ENCODE measurements at places on chromosomes 7 and 10.

DNA sequence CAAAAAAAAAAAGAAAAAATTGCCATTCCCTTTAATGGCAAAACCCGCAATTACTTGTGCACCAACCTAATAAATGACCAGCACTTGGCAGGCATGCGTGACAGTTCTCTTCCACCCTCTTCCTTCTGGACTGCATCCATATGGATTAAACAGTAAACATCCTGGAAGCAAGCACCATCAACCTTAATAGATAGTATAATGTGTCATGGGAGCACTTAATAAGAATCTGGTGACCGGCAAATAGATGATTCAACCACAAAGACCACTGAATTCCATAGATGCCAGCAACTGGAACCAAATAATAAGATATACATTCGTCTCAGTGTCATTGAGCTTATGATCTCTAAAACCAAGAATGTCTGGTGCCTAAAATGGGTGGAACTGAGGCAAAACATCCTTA is 610.2 kb downstream of the CALN1 start:
- DNase-seq = no peak

DNA sequence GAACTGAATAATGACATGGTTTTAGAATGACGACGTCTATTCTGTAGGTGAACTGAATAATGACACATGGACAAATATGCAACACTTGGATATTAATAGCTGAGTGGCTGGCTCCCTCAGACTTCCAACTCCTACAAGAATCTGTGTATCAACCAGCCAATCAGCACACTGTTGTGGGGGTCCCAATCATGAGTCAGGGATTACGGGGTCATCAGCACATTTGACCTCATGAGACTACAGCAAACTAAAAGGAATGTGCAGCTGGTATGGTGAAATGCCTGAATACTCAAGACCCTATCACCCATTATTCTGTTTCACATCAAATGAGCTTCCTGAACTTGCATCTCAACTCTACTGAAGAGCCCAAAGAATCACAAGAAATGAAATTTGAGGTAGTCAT is 192.5 kb downstream of the ANK3 start:
- no peak for DNase-seq

DNA sequence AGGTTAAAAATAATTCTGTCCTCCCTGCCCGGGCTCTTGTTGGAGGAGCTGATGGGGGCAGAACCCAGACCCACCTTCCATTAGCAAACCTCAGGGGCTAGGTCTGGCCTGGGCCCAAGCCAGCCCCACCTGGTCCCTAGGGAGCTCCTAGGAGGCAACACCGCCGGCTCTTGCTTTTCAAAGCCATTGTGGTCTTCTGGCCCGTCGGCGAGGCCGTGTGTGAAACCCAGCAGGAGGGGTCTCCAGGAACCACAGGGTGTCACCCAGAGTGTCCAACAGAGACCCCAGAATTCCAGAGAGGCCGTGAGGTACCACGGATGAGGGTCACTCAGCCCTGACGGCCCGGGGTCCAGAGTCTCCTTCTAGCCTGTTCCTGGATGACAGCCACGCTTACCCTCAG is 16.6 kb upstream of the PDGFA start:
- DNase-seq = no peak

DNA sequence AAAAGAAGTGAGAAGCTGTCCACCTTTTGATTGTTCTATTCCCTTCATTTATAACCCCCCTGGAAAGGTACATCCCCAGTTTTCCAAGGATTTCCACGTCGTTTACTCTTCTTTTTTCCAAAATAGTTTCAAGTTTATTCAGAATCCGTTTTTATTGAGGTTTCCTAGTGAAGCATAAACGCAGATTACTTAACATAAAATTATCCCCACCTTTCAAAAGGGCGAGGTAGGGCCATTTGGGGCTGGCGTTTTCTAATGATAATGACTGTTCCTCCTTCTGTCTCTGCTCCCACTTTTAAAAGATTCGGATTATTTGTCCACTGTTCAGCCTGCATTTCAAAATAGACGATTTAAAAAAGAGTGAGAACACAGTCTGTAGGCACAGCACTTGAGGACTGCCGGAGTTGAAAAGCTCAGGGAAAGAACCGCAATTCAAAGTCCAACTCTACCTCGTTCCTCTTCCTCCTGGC is 165.2 kb upstream of the PPP1R3A start:
- DNase-seq = no peak

DNA sequence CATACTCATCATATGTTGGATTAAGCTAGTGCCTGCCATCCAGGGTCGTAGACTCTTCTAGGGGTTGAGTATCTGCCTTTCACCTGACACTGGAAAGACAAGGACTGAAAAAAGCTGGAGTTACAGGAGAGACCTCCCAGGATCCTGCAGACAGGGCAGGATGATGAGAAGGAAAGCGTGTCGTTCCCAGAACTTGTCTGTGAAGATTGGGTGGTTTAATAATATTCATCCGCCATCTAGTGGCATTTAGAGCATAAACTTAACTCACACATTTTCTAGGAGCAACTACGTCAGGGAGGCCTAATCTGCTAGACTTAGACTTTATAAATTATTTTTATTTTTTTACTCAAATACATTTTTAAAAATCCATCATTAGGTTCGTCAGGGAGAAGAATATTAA is 59.6 kb downstream of the ADRB1 start:
- DNase-seq = no peak

GRCh38 chr10:97518301-97519043 is 19.7 kb downstream of the UBTD1 start:
- DNase-seq = no peak

DNA sequence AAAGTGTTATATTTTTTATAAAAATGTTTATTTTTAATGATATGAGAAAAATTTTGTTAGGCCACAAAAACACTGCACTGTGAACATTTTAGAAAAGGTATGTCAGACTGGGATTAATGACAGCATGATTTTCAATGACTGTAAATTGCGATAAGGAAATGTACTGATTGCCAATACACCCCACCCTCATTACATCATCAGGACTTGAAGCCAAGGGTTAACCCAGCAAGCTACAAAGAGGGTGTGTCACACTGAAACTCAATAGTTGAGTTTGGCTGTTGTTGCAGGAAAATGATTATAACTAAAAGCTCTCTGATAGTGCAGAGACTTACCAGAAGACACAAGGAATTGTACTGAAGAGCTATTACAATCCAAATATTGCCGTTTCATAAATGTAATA is 64.8 kb upstream of the CAPZA2 start:
- no peak for DNase-seq

DNA sequence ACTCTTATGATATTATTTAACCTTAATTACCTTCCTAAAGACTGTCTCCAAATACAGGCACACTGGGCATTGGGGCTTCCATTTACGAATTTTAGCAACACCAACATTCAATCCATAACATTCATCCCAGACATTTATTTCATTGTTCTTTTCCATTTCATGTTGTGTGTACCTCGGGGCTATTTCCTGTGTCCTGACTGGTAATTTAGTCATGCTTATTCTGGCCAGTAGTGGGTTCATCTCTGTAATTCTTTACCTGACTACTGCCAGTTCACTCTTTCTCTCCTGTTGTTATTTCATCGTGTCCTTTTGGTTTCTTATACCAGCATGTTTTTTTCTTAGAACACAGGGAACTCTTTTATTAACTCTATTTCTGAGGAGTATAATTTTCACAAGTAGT is 225.7 kb downstream of the PLXDC2 start:
- DNase-seq = no peak

DNA sequence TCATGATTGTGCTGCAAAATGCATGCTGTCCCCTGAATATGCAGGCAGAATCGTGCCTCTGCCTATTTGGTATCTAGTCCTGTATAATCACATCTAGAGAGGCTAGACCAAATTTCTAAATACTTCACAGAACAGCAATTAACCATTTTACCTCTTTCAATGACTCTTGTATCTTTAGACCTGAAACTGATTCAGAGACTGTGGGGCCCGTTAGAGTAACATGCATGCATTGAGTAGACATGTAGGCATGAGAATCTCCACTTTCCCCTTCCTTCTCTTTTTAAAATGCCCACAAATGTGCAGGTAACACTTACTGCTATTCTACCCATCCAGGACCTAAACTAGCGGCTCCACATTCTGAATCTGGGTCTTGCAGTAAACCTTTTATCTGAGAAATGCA is 8.8 kb downstream of the ZNF92 start:
- no peak for DNase-seq

DNA sequence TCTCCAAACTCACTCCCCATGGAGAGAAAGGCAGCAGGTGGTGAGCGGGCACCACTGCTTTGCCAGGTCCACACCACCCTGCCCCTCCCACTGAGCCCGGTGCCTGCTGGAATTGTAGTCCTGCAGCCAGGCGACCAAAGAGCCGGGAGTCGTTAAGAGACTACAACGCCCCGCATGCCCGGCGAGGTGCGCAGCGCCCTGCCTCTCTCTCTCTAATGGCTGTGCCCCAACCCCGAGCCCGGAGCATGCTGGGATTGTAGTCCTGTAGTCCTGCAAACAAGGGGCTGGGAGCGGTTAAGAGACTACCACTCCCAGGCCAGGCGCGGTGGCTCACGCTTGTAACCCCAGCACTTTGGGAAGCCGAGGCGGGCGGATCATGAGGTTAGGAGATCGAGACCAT is 8.1 kb upstream of the ZNF727 start:
- DNase-seq = no peak

DNA sequence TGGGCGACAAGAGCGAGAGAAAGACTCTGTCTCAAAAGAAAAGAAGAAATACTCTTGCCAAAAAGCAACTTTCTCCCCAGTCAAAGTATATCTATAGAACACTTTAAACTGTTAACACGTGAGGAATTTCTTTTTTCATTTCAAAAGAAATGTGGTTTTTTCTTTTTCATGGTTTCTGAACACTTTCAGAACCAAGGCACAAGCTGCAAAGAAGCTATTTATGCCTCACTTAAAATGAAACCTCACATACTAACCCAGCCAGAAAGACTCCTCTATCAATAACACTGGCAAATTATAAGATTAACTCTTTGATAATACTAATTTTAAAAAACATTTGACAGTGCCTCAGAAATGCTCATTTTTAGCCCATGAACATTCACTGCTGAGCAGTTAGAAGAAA is 20.9 kb downstream of the TBX20 start:
- DNase-seq = no peak

- no peak for DNase-seq
Measured at GRCh38 chr10:11141571-11142091, 124.0 kb downstream of the CELF2 start.

- no peak for DNase-seq
Measured at GRCh38 chr10:130686689-130687300, 550.6 kb downstream of the GLRX3 start.

DNA sequence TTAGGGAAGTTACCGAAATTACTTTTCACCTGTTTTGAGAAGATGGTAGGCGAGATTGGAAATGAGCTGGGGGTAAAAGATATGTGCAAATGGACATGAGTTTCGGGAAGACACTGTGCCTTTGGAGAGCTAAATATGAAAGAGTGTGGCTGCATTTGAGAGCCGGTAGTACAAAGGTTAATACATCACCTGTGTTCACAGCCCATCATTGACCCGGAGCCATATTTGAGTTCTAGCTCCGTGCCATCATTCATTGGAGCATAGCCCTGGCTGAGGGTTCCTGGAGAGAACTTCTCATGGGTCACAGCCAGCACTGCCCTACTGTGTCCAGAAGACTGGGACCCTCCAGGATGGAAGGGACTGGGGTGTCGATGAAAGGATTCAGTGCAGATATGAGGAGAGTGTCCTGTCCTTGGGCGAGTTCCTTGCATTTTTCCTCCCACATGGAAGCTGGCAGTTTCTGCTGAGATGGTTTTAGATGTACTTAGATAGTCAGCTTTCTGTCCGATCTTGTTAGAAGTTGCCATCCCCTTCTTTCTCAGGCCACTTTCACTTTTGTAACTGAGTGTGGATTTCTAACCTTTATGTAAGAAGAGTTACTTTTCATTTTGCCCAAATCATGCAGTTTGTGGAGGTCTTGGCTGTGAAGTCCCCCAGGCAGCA is 138.8 kb downstream of the JCAD start:
- no peak for DNase-seq

DNA sequence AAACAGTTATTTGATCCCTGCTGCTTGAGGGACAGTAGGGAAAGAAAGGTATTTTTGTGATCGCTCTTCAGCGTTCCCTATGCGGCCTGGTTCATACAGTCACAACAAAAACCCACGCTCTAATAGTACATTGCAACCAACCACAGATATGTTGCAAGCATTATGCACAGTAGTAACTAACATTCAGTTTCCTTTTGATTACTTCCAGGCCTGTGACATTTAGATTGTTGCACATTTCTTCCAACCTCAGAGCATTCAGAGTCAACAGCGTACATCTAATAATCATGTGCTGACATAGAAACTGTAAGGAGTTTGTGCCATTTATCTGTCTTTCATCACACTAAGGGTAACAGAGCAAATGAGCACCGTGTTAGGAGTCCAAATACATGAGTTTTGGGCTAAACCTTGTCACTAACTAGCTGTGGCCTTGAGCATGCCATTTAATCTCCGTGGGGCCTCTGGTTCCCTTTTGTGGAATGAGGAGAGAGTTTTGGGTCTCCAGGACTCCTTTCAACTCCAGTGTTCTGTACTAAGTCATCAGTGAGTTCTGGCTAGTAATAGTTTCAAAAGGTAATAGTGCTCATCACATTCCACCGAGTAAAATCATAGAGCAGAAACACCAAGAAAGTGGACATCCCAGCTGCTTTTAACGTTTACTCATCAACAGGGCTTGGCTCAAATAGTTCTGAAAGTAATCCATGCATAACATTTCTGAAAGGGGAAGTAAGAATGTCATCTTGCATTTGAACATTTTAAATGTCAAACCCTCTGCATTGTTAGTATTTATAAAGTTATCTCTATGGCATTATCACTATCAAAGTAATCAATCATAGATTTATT is 99.0 kb upstream of the FZD1 start:
- no peak for DNase-seq

DNA sequence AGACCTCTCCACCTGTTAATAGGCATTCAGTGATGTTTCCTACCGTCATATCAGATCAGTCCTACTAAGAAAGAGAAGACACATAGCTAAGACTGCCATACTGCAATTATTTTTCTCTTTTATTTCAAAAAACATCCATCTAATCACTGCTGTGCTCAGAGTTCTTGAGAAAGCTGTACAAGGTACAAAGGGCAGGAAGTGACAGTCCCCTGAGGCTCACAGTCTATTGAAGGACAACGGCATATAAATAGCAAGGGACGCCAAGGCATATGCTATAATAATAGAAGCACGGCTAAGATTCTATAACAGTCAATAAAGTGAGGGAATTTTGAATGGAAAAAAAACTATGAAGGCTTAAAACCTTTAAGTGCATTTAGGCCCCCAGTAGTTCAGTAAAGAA is 415.3 kb upstream of the NRP1 start:
- DNase-seq = no peak

- peak; percentile 31 for DNase-seq
Measured at GRCh38 chr10:60816628-60817397, 38.5 kb downstream of the CDK1 start.

GRCh38 chr7:67343114-67343513 is 346.5 kb downstream of the TYW1 start:
- no peak for DNase-seq

DNA sequence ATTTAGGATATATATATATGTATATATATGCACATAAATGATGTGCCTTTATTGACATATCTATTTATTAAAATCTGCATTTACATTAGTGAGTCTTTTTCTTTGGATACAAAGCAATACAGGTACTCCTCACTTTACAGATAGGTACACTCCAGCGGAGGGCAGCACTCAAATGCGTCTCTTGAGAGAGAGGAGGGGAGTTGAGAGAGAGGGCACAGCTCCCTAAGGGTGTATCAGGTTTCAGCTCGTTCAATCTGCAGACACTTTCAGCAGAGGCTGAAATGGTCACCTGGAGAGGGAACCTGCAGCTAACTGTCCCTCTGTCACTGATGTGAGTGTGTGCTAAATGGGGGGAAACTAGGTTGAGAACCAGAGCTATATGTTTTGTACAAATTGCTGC is 21.5 kb downstream of the C10orf53 start:
- no peak for DNase-seq

- no peak for DNase-seq
Measured at GRCh38 chr7:153859239-153859638, 193.0 kb upstream of the DPP6 start.

Data from activated CD4-positive, alpha-beta T cell treated with anti-CD3 and anti-CD28 coated beads for 48 hours (primary cell).